CD4-positive, alpha-beta T cell treated with Interleukin-6 for 4 hours (primary cell): ENCODE measurements at places on chromosomes 13 and 19.
A peak's percentile ranks its signal among the peaks of the same experiment; 100 is the strongest.

GRCh38 chr19:7622933-7623685, 6.2 kb downstream of the XAB2 start:
- no peak for DNase-seq

GRCh38 chr13:84896128-84896527, 903.1 kb downstream of the SLITRK6 start:
- peak; percentile 20 for DNase-seq

DNA sequence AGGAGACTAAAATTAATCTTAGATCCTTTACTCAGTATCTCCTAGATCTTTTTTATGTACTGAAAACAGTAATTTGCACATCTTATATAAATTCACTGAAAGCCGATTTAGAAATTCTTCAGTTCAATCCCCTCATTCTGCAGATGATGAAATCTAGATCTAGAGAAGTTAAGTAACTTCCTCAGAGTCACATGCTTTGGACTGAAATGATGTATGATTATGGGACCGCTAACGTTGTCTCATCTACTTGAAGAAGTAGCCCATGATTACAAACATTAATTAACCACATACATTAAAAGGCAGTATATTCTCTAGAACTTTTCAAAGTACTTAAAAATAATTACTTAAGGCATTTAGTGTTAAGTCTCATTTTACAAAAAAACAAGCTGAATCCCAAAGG, 37.8 kb downstream of the ELF1 start:
- DNase-seq = no peak

GRCh38 chr19:44620667-44621066, 7.3 kb downstream of the IGSF23 start:
- no peak for DNase-seq

GRCh38 chr19:38360351-38360750, 14.0 kb upstream of the PSMD8 start:
- no peak for DNase-seq

GRCh38 chr13:21677075-21677623, 6.3 kb downstream of the FGF9 start:
- no peak for DNase-seq
